ENCODE measurements at places on chromosomes 7 and 10.

- H3K27me3 ChIP-seq = no peaks in the 10 kb centered on the region
- no peak overlapping the region for H3K4me3 ChIP-seq
- peak overlapping the region; percentile 71 for H3K27ac ChIP-seq
- peaks cover 16% of the 10 kb centered on the region for H3K4me1 ChIP-seq
Observed at GRCh38 chr7:99621271-99621670, 4.5 kb downstream of the ZSCAN25 start.

- H3K4me3 ChIP-seq = no peak overlapping the region
- no peaks in the 10 kb centered on the region for H3K36me3 ChIP-seq
- DNase-seq = no peak
- no peaks in the 10 kb centered on the region for H3K4me1 ChIP-seq
Observed at GRCh38 chr7:116432527-116432916, 67.0 kb upstream of the CAV2 start.

GRCh38 chr10:13347500-13348156, 465 bp downstream of the SEPHS1 start:
- no peak overlapping the region for H3K27ac ChIP-seq
- peaks cover 23% of the 10 kb centered on the region for H3K4me1 ChIP-seq
- H3K36me3 ChIP-seq = peaks cover 8% of the 10 kb centered on the region
- peak overlapping the region; percentile 58 for H3K4me3 ChIP-seq

- no peak overlapping the region for H3K4me3 ChIP-seq
- H3K4me1 ChIP-seq = no peaks in the 10 kb centered on the region
- H3K27me3 ChIP-seq = peaks cover 13% of the 10 kb centered on the region
- H3K36me3 ChIP-seq = no peaks in the 10 kb centered on the region
- DNase-seq = no peak
- H3K27ac ChIP-seq = no peak overlapping the region
Observed at GRCh38 chr10:3347413-3348182, 175.0 kb upstream of the PITRM1 start.

DNA sequence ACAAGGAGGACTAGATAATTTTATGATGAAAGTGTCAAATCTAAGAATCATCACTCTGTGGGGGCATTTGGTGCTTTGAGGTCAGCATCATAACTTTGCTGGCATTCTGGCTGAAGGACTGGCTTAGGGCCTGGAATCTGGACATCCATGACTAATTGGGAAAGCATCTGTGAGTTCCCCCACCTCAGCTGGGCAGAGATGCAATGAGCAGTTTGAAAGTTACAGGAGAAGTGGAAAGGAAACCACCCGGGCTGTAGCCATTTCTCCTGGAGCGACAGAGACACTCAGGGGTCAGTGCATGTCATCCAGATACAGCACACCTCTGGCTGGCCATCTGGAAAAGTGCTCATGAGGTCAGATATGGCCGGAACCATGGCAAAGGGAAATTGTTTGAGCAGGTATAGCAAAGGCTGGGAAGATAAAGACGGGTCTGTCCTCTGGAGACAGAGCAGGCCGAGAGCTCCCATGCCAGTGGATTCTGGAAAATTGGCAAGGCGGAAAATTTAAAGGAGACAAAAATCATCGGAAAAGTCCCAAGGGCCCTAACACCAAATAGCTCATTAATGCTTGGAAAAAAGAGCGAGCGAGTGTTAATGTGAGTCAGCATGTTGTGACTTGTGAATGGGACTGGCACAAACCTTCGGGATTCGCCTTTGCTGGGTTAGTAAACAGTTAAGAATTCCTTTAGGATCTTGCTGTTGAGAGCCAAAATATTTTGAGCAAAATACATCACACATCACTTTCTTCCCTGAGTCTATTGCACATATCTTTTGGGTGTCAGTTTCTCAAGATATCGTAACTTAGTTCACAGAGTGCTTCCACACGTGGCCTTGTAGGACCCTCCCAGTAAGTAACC, 188.4 kb upstream of the AGK start:
- H3K27ac ChIP-seq = no peak overlapping the region
- no peaks in the 10 kb centered on the region for H3K27me3 ChIP-seq
- no peaks in the 10 kb centered on the region for H3K36me3 ChIP-seq

DNA sequence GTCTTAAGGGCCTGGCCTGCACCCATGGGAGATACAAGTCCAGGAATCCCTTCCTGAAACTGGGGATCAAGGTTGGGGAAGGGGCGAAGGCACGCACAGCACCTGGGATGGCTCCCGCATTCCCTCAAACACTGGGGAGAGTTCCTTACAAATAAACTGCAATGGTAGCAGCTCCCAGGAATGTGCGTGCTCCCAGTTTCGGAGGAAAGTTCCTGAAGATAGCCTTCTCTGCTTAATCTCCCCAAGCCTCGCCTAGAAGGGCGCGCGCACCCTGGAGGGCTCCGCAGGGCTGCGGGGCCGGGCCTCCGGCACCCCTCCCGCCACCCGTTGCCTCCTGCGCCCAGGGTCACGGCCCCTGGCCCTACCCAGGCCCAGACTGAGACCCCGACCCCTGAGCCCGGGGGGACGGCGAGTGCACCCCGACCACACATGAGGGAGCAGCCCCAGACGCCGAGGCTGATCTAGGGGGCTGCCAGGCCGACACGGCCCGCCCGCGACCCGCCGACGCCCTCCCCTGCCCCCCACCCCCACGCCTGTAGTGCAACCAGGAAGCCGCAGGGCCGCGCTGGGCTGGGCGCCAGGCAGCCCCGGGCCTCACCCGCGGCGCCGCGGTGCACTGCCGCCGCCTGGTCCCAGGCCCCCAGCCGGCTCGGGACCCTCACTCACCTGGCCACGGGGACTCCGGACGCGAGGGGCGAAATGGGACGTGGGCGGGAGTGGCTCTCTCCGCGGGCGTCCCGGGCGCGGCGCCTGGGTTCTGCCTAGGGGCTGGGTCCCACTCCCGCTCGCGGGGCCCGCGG, 460 bp downstream of the ANXA11 start:
- no peaks in the 10 kb centered on the region for H3K27me3 ChIP-seq
- H3K36me3 ChIP-seq = peaks cover 3% of the 10 kb centered on the region
- DNase-seq = peak; percentile 22
- peak overlapping the region; percentile 88 for H3K4me3 ChIP-seq
- H3K27ac ChIP-seq = peak overlapping the region; percentile 99

GRCh38 chr7:33789871-33790630, 115.3 kb upstream of the BMPER start:
- H3K4me3 ChIP-seq = no peak overlapping the region
- no peak overlapping the region for H3K27ac ChIP-seq
- no peak for DNase-seq
- H3K4me1 ChIP-seq = no peaks in the 10 kb centered on the region
- peaks cover 44% of the 10 kb centered on the region for H3K27me3 ChIP-seq
- peaks cover 4% of the 10 kb centered on the region for H3K36me3 ChIP-seq

DNA sequence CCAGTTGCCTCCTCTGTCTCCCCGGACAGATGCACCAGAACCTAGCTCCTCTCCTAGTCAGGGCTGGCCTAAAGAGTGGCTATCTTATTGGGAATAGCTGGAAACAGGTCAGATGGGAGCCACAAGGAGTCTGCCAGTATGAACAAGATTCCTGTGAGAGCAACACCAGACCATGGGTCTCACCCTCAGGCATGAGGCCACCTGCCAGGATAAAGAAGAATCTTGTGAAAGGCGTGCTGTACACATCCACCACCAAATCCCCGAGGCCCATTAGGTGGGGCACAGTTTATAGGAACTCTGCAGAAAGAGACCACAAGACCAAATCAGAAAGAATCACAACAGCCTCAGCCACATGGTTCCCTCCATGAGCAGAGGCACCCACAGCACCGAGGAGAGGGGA, 325.9 kb downstream of the TNS3 start:
- no peak overlapping the region for H3K4me3 ChIP-seq
- DNase-seq = no peak
- peaks cover 7% of the 10 kb centered on the region for H3K4me1 ChIP-seq
- peaks cover 2% of the 10 kb centered on the region for H3K36me3 ChIP-seq
- no peak overlapping the region for H3K27ac ChIP-seq

GRCh38 chr7:5704534-5704922, 76.9 kb downstream of the RNF216 start:
- H3K27me3 ChIP-seq = no peaks in the 10 kb centered on the region
- no peak overlapping the region for H3K4me3 ChIP-seq
- peak; percentile 49 for DNase-seq
- H3K27ac ChIP-seq = peak overlapping the region; percentile 36
- peaks cover 18% of the 10 kb centered on the region for H3K4me1 ChIP-seq

GRCh38 chr7:102030696-102031095, 213.3 kb downstream of the CUX1 start:
- DNase-seq = no peak
- no peak overlapping the region for H3K27ac ChIP-seq
- H3K4me1 ChIP-seq = no peaks in the 10 kb centered on the region

GRCh38 chr10:73625004-73625883, 16.0 kb downstream of the MYOZ1 start:
- H3K4me3 ChIP-seq = peak overlapping the region; percentile 99
- peak; percentile 16 for DNase-seq
- H3K27me3 ChIP-seq = no peaks in the 10 kb centered on the region
- H3K36me3 ChIP-seq = peaks cover 1% of the 10 kb centered on the region

- no peak for DNase-seq
- no peaks in the 10 kb centered on the region for H3K4me1 ChIP-seq
- H3K27me3 ChIP-seq = peaks cover 23% of the 10 kb centered on the region
- no peak overlapping the region for H3K27ac ChIP-seq
Observed at GRCh38 chr7:157614457-157615020, 277.7 kb downstream of the DNAJB6 start.

DNA sequence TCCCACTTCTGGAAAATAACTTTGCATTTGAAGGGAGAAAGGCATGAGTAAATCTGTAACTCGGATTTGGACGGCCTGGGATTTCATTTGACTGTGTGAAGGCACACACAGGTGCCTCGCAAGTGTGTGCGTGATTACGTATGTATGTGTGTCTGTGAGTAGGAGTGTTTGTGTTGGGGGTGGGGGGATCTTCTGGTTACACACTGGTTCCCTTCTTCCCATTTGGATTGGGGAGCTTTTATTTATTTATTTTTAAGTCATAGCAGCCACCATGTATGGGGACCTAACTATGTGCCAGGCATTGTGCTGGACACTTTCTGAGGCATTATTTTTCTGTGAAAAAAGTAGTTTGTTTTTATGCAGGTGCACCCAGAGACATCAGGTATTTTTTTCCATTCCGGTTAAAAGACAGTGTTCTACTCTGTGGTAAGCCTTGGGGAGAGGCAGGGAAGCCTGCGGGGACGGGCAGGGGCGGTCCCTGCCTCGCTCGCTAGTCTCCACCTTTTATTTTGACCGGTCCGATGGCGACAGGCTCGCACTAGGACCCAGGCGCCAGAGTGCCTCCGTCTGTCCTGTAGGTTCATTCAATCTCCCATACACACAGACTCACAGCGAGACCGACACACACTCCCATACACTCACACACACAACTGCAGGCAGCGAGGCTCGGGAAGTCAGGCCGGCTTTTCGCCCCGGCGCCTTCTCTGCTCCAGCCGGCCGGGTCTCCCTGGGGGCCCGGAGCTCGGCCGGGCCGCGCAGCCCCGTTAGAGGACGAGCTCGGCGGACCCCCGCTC, at the start of gene MXI1:
Gene MXI1 (plus strand): TSS at position 595 of the 794 bp plus-strand sequence. CDS start 204 bp downstream, outside the sequence.
- H3K27ac ChIP-seq = peak within 1 kb of the TSS; percentile 96
- H3K4me3 ChIP-seq = peak within 1 kb of the TSS; percentile 98
- peaks cover 16% of the 10 kb centered on the region for H3K27me3 ChIP-seq
- no peaks in the 10 kb centered on the region for H3K36me3 ChIP-seq

GRCh38 chr7:142901426-142902259, 16.1 kb upstream of the TRPV6 start:
- DNase-seq = no peak
- H3K27me3 ChIP-seq = peaks cover 14% of the 10 kb centered on the region
- no peak overlapping the region for H3K4me3 ChIP-seq
- H3K4me1 ChIP-seq = peaks cover 25% of the 10 kb centered on the region
- H3K36me3 ChIP-seq = peaks cover 7% of the 10 kb centered on the region
- peak overlapping the region; percentile 46 for H3K27ac ChIP-seq
